CD8-positive, alpha-beta T cell (primary cell): ENCODE measurements at places on chromosomes 1 and 21.

- DNase-seq, result no peak
Measured at GRCh38 chr1:41387667-41388091, 26.4 kb downstream of the FOXO6 start.

DNA sequence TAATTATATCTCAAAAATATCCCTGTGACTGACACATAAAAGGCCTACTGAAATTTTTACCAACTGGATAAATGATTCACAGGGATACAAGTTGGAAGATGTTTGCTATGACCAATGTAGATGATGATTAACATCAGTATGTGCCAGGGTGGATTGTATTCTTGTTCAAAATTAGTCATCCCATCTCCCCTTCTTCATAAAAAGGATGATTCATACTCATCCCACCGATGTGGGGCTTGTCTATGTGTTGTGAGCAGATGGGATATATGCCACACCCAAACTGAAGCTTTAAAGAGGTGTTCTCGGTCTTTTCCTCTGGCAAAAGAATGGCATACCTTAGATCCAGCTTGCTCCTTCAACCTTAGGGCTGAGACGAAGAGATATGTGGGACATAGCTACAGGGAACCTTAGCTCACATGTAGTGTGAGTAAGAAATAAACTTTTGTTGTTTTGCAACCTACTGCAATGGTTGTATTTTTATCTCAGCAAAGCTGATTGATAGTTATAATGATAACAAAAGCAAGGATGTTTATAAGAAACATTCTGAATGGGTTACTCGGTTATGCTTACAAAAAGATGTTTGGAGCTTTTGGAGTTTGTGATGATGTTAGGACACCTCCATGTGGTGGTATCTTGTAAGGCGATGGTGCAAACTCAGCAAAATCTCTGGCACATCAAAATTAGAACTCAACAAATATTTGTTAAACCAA is 29.4 kb downstream of the SPATA17 start:
- DNase-seq, result peak; percentile 4

- DNase-seq, result no peak
Measured at GRCh38 chr1:181141431-181141910, 53.0 kb downstream of the IER5 start.

- DNase-seq, result no peak
Measured at GRCh38 chr1:94382201-94382600, 36.0 kb upstream of the ABCD3 start.

GRCh38 chr1:18895317-18895716 is 7.0 kb downstream of the ALDH4A1 start:
- DNase-seq, result no peak

GRCh38 chr21:32565856-32566465 is 19.4 kb downstream of the TCP10L start:
- DNase-seq, result no peak

- no peak for DNase-seq
Measured at GRCh38 chr1:172637522-172637921, 21.4 kb upstream of the FASLG start.

DNA sequence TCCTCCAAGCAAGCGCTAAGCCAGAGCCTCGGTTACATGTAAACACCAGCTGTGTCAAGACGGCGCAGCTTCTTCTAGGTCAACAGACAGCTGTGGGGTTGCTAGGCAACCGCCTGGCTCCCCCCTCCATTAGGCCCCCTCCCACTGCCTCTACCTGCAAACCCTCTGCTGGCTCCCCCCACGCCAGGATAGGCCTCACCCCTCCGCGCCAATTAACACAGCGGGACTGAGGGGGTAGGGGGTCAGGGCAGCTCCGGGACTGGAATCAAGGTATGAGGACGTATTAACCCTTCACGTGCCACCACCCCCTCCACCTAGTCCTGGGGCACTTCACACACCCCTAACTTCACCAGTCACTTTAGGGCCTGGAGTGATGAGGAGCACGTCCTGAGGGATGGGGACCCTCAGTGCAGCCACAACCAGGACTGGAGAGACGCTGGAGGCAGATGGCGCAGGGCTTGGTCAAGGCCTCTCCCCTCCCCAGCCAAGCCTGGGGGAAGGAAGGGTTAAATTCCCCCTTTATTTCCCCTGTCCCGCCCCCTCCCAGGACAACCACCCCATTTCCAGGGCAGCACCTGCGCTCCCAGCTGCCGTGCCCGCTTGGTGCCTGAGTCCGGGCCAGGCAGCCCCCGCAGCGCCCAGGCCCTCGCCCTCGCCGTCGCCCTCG is 37.4 kb upstream of the WASF2 start:
- peak; percentile 81 for DNase-seq

DNA sequence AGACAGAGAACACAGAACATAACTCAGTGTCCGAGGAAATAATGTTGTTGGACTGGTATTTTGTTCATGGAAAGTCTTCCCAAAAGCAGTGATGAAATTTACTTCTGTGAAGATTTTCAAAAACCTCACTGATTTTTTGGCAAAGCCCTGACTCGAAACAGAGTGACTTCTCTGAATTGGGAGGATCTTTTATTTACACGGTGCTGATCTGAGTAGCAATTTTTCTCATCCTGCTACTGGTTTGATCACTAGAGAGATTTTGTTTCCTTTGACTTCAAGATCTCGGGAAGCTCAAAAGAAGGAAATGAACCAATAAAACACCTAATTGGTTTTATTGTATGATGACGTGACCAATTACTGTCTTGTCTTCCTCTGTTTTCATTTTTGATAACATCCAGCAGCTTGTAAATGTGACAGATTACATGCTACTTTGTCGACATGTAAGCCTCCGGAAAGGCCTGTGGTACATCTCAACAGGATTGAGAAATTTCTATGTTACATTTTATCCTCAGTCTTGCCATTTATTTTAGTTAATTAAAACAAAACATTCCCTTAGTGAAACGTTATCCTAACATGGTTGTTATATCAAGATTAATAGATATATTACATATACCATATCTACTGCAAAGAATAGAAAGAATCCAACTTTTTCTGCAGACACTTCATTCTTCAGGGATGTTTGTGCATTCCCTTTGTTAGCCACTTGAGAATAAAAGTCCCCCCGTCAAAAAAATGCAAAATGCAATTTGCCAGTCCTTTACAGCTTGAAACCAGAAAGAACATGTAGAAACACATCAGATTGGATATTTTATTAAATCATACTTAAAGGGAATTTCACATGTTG is 42.8 kb upstream of the IFI44L start:
- no peak for DNase-seq

GRCh38 chr1:230979389-230979716 is 459 bp downstream of the ARV1 start:
- no peak for DNase-seq
